Pancreas (tissue), 10 donors: ENCODE measurements at places on chromosomes 6 and 20. TPM values are rescaled to one million over a fixed set of nuclear protein-coding genes. Genes with fewer than 3 reads are reported as not detected.

DLK2 gene
- 0.26 TPM for polyA plus RNA-seq

GSTA3 gene
- not detected for polyA plus RNA-seq

RIPOR2 gene
- polyA plus RNA-seq: 0.89 TPM

SPATA25 gene
- 1.2 TPM for polyA plus RNA-seq

ALDH5A1 gene
- polyA plus RNA-seq: 5.9 TPM

LAMA2 gene
- 1.2 TPM for polyA plus RNA-seq

TENT5A gene
- 3.2 TPM for polyA plus RNA-seq

SPTLC3 gene
- 1.5 TPM for polyA plus RNA-seq

FABP7 gene
- not detected for polyA plus RNA-seq

PTK6 gene
- 0.91 TPM for polyA plus RNA-seq

ARMC2 gene
- polyA plus RNA-seq: 1.4 TPM

HMGA1 gene
- 17.0 TPM for polyA plus RNA-seq

GSTA2 gene
- 26.0 TPM for polyA plus RNA-seq
